ENCODE measurements at places on chromosomes 4 and X.

DNA sequence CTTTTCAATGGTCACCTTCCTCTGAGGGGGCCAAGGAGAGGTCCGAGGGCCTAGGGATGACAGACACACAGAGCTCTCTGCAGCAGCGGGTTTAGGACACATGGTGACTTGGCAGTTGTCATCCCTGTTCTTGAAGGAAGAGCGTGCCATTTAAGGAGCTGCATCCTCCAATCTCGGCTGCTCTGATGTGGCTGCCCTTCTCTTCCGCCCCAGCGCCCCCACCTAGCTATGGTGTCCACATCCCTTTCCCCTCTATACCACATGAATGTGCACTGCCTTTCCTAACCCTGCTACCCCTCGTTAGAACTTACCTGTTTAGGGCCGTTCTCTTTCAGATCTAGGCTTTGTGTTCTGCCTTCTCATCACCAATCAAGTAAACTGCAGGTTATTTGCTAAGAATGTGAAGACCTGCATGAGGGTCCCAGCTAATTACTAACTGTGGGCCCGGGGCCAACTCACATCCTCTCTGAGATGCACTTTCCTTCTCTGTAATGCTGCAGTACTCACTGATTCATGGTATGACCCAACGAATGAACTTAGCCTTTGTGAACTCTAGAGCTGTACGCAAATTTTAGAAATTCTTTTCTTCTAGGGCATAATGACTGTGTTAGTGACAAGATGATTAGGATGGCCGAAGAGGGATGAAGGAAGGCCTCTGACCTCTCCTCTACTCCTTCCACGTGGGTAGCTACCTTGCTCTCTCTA lies 38.2 kb downstream of the CHST7 start:
- no peak for DNase-seq

GRCh38 chr4:67327245-67328017 lies 217.9 kb downstream of the CENPC start:
- DNase-seq: peak; percentile 60

- no peak for DNase-seq
Observed at GRCh38 chrX:109967156-109967555, 35.8 kb upstream of the TMEM164 start.

GRCh38 chrX:36640232-36640631 lies 367.9 kb upstream of the FAM47C start:
- no peak for DNase-seq

- no peak for DNase-seq
Observed at GRCh38 chr4:173490817-173491528, 39.1 kb downstream of the HAND2 start.

- DNase-seq: no peak
Observed at GRCh38 chrX:77617206-77617605, 168.8 kb downstream of the ATRX start.

GRCh38 chrX:77505227-77505626 lies 58.0 kb downstream of the FGF16 start:
- no peak for DNase-seq
